ENCODE measurements at places on chromosomes 16 and 17.

GRCh38 chr17:43860927-43861622, 14.1 kb downstream of the CD300LG start:
- no peak for DNase-seq

DNA sequence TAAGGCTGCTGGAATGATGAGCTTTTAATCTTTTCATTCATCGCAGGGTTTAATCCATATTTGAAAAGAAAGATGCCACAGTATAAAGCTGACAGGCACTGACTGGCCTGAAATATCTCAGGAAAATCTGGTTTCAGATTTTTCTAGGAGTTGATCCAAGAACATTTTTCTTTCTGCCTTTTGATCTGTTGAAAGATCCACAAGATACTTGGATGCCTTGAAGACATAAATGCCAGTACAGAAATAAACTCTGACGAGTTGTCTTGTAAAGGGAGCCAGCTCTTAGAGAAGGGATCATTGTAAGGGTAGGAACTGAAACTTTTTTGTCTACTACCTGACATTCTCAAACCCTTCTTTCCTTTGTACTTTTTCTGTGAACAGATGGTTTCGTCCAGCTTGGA, 25.4 kb upstream of the KRT20 start:
- no peak for DNase-seq

- no peak for DNase-seq
These were observed 152.4 kb downstream of the SSH2 start for GRCh38 chr17:29777663-29778062.

DNA sequence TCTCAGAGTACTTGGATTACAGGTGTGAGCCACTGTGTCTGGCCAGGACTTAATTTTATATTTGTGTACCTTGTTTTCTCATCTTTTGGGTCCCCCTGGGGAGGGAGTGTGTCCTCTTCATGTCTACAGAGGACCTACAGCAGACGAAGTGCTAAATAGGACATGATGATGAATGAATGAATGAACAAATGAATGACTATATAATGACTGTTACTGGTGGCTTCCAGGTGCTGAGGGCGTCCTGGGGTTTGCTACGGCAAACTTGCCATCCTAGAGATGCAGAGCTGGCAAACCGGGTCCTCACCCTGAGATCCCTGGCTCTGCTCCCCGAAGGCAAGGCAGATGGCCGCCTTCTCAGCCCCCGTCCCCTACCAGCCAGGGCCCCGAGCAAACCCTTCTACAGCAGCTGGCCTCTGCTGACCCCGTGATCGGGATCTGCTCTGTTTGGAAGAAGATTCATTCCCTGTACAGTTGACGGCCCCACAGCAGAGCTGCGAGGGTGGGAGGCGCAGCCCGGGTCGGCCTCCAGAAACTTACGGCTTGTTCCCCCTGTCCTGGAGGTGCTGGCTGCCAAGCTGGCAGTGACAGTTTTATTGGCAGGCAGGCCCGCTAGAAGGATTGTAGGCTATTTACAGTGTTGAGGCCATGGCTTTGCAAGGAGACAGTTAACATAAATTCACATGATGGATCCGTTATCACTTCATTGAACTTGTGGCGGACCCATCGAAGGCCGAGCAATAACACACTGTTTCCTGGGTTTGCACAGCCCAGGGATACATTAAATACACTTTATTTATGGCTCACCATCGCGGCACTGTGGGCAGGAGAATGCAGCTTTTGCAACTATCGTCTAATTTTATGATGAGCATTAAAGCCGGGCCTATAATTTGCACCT, 197.7 kb upstream of the GSE1 start:
- DNase-seq = no peak

DNA sequence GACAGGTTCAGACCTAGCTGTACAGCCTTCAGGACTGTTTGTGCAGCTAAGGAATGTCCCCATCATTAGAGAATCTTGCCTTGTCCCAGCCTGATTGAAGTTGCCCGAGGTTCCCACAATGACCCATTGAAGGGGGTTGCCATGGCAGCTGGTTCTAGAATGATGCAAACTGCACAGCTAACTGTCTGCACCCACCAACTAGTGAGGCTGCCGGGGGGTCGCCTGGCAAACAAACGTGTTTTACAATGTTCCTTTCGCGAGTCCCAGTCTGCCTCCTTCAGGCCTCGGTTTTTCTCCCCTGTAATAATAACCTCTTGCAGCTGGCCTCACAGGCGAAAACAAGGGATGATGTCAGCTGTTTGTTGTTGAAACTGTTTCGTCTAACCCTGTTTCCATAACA, 5.5 kb downstream of the C16orf96 start:
- no peak for DNase-seq

- DNase-seq = no peak
These were observed 46.8 kb downstream of the HIC1 start for GRCh38 chr17:2101448-2102257.

GRCh38 chr16:8530752-8531384, 59.4 kb downstream of the TMEM114 start:
- no peak for DNase-seq

- DNase-seq = no peak
These were observed 296.9 kb downstream of the TMEM114 start for GRCh38 chr16:8293413-8293812.

DNA sequence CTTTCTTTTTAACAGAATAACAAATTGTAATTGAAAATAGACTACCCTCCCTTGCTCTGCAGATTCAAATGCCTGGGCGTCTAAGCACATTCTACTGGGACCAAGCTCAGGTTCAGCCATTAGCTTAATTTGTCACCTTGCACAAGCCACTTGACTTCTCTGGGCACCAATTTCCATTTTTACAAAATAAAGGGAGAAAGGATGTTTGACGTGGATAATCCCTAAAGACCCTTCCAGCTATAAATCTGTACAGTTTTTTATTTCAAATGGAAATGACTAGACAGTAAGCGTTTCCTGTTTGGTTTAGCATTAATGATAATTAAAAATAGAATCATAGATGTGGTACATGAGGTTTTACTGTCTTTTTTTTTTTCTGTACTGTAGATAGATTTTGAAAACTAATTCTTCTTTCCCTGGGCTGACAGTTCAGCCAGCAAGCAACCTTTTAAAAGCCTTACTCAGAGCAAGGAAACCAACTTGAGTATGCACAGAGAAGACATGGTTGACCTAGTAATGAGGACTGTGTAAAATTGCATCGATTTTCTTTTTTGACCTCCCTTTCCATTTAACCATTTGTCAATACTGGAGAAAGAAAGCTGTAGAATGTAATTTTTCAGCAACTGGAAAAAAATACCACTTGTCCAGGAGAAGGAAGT, 1329.5 kb upstream of the CDH8 start:
- DNase-seq = no peak

DNA sequence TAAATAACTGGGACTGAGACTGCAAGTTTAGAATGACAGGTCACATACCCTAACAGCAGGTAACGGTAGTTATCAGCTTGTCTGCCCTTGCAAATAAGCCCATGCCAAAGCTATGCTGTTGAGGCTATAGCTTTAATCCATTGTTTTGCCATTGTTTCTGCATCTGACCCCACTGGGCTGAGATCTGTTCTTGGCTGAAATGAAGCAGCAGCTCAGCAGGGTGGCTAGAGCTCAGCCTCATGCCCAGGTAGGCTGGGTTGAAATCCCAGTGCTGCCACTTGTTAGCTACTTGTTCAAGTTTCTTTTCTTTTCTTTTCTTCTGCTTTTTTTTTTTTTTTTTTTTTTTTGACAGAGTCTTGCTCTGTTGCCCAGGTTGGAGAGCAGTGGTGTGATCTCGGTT, 40.1 kb downstream of the NKD1 start:
- no peak for DNase-seq

DNA sequence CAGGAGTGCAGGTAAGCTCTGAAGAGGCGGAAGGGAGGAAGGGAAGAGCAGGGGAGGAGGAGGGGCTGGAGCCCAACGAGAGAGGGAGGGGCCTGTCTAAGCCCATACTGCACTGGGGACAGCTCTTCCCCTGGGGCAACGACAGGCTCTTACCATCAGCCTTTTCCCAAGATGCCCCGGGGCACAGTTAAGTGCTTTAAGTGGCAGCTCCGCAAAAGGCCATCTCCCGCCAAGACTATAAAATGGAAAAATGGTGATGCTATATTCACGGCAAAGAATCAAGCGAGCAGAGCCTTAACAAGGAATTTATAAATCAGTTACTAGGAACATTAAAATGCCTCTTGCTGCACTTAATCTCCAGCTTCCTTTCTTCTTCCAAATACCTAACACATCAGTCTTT, 110.2 kb upstream of the NLRP1 start:
- no peak for DNase-seq

GRCh38 chr17:79050551-79050950, 24.1 kb upstream of the ENGASE start:
- DNase-seq = no peak

DNA sequence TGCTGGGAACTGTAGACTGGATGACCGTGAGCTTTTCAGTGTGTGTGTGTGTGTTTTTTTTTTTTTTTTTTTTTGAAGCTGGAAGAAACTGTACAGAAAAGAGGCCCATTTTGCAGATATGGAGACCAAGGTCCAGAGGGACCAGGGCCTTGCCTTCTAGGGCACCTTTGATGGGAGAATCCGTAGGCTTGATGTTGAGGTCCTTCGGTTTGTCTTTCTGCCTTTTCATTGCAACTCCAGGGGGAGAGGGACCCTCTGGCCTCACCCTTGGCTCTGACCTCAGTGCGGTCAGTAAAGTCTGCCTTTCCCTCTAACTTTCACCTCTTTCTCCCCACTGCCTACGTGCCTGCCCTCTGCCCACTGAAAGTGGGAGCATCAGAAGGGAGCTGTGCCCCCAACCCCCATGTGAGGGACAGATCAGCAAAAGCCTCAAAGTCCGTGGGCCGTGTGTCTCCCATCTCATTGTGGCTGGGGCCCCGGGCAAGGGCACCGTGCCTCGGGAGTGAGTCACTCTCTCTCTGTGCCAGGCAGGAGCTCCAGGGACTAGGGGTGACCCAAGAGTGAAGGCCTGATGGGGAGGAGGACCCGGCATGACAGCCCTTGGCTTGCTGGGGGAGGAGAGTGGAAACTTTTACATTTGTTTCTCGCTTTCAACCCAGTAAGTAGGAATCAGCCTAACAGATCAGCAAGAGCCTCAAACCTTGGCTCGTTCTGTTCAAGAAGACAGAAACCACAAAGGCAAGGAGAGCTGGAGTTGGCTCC, 123.6 kb downstream of the CMIP start:
- DNase-seq = no peak

DNA sequence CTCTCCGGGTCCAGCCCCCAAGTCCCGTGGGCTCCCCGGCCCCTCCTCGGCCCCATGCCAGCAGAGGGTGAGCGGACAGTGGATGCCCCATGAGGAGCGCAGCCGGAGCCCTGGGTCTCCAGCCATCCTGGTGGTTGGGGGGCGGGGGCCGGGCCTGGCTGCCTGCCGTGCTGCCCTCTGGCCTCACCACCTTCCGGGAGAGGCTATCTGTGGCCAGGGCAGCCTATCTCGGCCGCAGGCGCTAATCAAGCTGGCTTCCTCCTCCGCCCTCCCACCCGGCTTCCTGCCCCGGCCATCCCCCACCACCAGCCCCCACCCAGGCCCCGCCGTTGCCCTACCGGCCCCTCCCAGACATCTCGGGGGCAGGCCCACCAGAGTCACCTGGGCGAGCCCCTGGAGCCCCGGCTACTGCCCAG, 46.8 kb downstream of the ZFPM1 start:
- no peak for DNase-seq

DNA sequence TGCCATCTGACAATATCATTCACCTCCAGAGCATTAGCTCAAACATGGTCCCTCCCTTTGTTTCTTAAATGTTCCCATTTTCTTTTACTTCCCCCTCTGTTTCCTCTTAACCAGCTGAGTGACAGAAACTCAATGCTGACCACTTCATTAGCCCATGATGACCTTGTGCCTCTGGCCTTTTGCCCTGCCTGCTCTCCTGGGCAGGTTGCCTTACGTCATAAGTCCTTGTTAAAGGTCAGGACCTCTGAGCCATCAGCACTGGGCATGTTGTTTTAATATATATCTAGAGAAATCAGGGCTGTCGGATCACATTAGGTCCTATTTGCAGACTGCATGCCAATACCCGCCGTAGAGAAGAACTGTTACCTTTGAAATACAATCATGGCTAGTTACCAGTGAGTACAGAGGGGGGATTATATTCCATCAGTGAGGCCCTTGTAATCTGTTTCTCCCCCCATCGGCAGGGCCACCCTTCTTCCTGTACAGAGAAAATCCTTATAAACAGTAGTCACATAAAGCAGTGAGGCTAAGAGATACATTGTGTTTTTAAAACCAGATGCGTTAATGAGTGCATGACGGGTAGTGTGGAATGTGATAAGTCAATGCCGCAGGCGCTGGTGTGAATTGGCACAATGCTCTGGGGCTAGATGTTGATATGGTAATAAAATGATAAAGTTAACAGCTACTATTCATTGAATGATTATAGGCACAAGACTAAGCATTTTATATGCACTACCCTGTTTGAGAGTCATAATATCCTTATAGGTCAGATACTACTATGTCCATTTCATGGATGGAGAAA, 94.3 kb upstream of the ZFHX3 start:
- no peak for DNase-seq

DNA sequence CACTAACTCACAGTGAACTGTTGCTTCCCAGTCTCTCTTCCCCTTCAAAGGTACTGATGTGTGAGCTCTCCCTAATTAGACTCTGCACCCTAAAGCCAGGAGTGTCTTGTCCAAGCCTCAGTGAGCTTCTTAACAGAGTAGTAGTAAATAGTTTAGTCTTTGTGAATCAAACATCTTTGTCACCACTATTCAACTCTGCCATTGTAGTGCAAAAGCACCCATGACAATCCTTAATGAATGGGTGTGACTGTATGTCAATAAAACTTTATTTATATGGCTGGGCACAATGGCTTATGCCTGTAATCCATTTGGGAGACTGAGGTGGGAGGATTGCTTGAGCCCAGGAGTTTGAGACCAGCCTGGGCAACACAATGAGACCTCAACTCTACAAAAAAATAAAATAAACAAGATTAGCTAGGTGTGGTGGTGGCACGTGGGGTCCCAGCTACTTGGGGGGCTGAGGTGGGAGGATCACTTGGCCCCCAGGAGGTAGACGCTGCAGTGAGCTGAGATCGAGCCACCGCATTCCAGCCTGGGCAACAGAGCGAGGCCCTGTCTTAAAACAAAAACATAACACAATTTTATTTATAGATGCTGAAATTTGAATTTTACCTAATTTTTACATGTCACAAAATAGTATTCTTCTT, 45.5 kb upstream of the TNRC6A start:
- DNase-seq = no peak

DNA sequence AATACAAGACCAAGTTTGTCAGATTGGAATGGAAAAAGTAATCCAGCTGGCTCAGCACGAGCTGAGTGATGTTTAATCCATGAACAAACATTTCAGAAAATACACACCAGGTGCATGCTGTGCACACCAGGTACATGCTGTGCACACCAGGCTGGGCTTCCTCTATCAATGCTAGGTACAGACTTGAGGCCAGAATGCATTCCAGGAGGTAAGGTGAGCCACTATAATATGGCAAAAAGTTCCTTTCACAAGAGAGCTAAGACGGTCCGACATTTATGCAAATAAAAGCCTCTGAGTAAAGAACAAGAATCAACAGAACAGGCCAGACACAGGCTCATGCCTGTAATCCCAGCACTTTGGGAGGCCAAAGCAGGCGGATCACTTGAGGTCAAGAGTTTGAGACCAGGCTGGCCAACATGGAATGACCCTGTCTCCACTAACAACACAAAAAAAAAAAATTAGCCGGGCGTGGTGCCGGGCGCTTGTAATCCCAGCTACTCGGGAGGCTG, 128.2 kb downstream of the ZNF778 start:
- DNase-seq = no peak

GRCh38 chr16:15498427-15499175, 64.2 kb downstream of the BMERB1 start:
- no peak for DNase-seq

- DNase-seq = no peak
These were observed 4.7 kb upstream of the NDEL1 start for GRCh38 chr17:8430966-8431365.

GRCh38 chr17:56891751-56892150, 22.1 kb downstream of the TRIM25 start:
- DNase-seq = no peak

Measured in progenitor cell of endocrine pancreas (in vitro differentiated cells).